ENCODE measurements at places on chromosomes 4 and X.
A peak's percentile ranks its signal among the peaks of the same experiment; 100 is the strongest.

GRCh38 chrX:15675490-15675921, 10.9 kb upstream of the CLTRN start:
- peak; percentile 75 for DNase-seq

DNA sequence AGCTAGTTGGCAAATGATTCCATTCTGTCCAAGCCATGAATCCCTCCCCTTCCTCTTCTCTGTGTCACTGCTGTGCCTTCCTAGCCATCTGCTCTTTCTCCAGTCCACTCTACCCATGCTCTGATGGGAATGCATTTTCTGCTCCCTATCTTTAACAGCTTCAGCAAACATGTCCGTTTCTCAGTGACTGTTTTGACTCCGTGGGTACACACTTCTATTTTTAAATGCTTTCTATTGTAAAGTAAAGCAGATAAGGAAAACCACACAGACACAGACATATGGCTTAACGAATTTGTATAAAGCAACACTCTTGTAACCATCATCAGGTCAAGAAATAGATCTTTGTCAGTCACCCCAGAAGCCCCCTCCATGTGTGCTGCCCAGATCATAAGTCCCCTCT, 72.4 kb upstream of the KLHL13 start:
- no peak for DNase-seq

- DNase-seq, result no peak
Measured at GRCh38 chrX:66015152-66015831, 24.6 kb downstream of the VSIG4 start.

DNA sequence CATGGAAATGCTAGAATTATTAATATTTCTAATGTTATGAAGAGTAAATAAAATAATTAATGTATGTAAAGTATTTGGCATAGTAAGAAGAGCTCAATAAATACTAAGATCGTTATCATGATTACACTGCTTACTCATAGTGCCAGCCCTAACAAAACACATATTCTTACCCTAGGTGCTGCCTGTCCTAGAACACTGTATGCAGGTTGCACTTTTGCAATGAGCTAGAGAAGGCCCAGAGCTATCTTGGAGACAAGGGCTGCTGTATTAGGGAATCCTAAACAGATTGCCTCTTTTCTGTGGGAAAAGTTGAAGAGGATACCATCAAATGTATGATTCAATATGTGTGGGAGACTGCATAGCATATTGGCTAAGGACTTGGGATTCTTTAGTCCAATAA, 48.0 kb upstream of the TMEM164 start:
- DNase-seq, result no peak

DNA sequence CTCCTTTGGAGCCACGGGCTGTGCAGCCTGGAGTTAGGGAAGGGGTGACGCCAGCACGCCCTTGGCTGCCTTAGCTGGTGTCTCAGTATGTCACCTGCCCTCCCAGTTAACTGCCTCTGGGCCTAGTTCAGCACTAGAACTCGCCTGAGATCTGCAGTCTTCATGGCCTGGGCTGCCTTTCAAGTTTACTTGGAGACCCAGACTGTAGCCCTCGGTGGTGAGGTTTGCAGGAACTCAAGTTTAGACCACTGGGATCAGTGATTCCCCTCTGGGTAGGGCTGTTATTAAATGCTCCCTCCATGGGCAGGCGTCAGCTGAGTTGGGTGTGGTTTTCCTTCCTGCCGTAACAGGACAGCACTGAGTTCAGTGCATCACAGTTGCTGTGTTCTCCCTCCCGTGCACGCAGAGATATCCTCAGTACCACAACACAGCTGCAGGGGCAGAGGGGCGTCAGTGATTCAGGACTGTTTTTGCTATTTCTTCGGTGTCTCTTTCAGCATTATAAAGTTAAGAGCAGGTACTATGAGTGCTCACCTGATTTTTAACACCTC, 30.5 kb downstream of the PLAC8 start:
- DNase-seq, result peak; percentile 48
